ENCODE measurements at places on chromosomes 16 and 17.

- no peak for DNase-seq
These were observed 87.1 kb downstream of the KCNJ12 start for GRCh38 chr17:21463204-21463661.

DNA sequence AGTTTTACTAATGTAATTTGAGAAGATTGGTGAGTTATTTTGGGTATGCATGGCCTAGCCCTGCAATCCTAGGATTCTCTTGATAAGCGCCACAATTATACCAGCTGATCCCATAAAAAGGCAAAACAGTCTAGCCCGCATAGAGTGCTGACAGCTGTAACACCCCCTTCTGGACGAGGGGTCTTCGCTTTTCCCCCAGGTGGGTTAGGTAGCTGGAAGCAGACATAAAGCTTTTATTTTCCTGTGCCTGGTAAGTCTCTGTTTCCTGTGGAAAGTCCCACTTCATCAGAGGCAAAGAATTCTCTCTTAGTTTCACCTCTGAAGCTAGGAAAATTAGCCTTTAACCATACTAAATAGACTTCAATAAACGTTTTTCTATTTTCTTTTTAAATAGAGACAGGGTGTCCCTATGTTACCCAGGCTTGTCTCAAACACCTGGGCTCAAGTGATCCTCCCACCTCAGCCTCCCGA, 108.3 kb downstream of the YPEL2 start:
- DNase-seq, result no peak

GRCh38 chr17:78387977-78388941, 9.8 kb downstream of the PGS1 start:
- DNase-seq, result no peak

DNA sequence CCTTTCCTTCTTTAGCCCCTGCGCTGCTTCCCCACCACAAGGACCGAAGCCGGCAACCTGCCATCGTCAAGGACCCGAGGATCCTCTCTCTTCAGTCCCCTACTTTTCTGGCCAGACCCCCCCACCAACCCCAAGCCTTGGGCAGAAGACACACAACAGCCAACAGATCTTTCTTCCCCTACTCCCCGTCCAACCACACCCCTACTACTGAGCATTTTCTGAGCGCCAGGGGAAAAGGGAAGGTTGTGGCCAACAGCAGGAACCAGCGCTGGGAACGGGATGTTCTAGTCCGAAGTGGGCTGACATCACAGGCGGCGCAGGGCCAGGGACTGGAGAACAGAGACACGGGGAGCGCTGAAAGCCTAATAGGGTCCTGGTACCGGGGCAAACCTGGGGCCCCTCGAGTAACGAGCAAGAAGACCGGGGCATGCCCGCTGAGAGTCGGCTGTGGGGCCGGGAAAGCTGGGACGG, 528 bp downstream of the PER1 start:
- DNase-seq, result peak; percentile 45

DNA sequence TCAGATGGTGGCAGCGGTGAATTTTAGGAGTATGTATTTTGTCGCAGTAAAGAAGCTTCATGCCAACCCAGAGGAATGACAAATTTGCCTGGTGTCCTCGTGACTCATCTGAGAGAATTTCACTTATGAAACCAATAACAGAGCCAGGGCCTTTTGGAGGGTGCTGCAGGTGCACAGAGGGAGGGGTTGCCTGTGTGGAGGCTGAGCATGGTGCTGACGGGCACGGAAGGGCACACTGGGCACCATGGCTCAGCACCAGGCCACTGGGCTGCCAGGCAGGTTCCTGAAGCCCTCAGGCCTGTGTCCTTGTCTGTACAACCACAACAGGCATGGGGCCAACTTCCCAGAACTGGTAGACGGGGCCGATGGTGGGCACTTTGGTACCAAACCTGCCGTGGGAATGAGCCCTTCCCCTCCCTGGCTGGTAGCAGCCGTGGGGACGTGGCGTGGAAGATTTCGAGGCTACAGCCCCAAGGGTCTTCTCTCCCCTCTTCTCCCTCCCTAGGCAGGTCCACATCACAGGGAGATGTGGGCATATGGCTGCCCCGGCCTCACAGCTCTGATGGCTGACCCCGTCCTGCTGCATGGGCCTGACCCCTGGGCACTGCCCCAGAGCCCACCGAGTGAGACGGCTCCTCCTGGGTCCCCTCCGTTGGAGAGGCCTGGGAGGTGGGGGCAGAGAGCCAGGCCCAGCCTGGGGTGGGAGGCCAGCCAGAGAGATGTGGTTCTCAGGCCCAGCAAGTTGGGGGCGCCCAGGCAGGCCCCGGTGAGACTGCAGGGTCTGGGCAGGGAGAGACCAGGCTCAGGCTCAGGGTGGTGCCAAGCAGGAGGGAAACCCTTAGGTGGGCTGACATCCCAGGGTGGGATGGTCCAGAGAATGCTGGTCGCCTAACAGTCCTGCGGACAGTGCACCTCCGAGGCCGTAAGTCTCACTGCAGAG, 30.2 kb upstream of the ZNF469 start:
- peak; percentile 2 for DNase-seq

DNA sequence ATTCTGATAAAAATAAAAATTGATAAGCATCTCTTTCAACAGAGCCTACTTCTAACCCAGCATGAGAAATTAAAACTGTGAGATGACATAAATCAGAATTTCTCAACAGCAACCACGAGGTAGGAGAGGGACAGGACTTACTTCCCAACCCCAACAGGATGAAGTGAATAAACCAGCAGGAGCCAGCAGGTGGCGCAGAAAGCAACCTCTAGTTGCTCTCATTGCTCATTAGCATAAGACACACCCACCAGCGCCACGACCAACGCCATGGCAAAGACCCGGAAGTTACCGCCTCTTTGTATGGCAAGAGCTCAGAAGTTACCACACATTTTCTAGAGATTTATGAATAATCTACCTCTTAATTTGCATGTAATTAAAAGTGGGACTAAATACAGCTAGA, 189.4 kb upstream of the CDH8 start:
- peak; percentile 94 for DNase-seq
